H4 (cell line): ENCODE measurements at places on chromosomes 16 and 17.

DNA sequence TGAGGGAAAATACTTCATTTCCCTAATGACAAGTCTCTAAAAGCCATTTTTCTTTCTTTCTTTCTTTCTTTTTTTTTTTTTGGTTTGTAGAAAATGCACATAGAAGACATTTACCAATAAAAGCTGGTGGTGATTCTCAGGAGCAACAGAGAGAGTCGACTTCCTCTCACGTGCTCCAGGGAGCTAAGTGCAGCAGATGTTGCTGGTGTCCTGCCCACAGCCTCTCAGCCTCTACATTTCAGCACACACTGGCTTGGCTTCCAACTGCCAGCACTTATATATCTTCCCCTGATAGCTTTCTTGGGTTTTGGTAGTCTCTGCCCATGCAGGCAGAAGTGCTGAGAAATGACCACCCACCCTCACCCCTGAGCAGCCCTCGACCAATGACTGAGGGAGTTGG, 58.4 kb upstream of the MARCHF10 start:
- DNase-seq = no peak

GRCh38 chr16:81607805-81608522, 163.4 kb downstream of the CMIP start:
- no peak for DNase-seq

- peak; percentile 80 for DNase-seq
Observed at GRCh38 chr16:85004587-85005205, 6.6 kb downstream of the ZDHHC7 start.

DNA sequence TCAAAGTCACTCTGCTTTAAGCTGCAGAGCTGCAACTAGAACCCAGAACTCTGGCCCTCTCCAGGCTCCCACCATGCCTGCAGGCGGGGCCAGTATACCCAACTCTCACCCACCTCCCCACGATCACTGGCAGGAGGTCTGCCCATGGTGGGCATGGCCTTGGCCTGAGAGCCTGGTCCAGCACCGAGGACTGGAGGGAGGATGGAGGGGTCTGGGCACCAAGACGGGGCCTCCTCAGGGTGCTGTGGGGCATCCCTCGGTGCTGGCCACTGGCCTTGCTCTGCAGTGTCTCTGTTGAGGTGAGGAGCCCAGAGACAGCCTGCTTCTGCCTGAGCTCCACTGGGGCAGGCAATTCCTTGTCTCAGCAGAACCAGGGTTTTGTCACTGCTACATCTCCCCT, 1.5 kb upstream of the KRT16 start:
- no peak for DNase-seq

- no peak for DNase-seq
Observed at GRCh38 chr16:83627996-83628395, 179.8 kb upstream of the HSBP1 start.

DNA sequence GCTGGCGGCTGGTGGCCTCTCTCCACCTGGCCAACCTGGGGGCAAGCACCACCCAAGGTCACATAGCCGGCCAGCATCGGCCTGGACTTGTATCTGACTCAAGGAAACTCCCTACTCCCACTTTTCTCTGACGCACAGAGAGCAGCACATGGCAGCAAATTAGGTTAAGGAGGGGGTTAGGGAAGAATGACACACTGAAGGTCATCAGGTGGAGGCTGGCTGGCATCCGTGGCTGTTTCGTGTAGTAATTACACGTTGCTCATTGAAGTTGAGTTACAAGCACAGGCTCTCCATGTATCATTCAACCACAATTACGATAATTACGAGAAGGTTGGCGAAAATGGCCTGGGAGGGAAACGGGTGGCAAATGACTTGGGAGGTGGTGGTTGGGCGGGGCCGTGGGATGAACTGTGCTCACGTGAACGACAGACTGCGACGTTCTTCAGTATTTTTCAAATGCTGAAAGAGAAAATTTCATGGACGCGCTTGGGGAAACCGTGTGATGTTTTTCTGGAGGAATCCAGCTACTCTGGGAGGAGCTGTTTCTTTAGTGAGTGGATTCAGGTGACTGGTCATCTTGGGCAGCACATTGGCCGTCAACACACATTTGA, 4.0 kb upstream of the METRNL start:
- DNase-seq = no peak

DNA sequence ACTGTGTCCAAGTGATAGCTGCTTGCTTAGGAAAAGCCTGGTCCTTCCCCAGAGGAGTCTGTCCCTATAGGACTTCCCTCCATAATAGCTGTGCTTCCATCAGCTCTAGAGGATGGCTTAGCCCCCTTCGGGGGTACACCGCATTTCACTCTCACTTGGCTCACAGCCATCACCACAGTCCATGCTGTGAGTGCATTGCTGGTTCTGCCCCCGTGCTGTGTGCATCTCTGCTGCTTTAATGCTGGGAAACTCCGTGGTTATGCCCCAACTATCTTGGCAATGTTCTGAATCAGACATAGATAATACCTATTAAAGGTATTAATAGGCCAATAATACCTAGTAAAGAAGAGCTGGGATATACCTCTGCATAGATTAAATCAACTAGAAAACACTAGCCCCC, 58.3 kb downstream of the SIAH1 start:
- no peak for DNase-seq

- DNase-seq = no peak
Observed at GRCh38 chr16:56029026-56029425, 153.9 kb upstream of the CES5A start.

- no peak for DNase-seq
Observed at GRCh38 chr17:17018612-17019429, 23.4 kb upstream of the MPRIP start.

GRCh38 chr17:77253611-77254051, 112.9 kb downstream of the SEC14L1 start:
- no peak for DNase-seq

DNA sequence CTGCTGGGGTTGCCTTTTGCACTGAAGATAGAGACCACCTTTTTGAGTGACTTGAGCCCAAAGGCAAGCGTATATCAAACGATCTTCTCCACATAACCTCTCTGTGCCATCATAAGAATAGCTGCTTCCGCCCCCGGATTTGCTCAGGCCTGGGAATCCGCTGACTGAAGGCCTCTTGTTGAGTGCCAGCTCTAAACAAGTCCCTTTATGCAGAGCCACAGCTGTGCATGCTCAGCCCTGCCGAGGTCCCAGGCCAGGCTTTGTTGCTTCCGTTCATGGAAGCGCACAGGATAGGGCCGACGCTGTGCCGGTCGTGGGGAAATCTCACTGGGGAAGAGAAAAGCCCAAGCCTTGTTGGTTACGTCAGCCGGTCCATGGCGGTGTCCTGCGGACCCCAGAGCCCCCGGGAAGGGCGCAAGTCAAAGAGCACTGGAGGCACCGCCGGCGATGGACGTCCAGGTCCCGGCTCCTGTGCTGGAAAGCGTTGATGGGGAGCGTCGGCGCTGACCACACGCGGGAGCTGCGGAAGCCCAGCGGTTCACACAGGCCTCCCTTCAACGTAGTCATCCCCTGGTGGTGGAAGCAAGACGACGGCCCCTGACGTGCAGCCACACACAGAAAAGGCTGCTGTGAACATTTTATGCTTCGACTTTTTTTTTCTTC, 23.5 kb upstream of the RPL13 start:
- DNase-seq = no peak
